ENCODE measurements at places on chromosomes 7 and 10.

DNA sequence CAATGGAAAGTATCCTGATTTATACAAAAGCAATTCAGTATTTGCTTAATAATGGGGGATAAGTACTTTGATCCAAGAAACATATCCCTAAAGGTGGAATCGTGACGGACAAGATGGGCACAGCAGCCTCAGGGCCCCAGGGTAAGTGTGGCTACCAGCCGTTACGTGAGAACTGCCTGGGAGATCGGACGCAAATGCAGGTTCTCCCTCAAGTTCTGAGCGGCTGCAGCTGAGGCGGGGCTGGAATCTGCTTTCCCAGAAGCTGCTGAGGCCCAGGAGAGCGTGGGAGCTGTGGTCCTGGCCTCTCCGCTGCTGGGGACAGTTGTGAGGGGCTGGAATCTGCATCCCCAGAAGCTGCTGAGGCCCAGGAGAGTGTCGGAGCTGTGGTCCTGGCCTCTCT is 13.5 kb downstream of the FOXL3 start:
- no peak for DNase-seq

GRCh38 chr7:156865493-156865892 is 27.5 kb downstream of the LMBR1 start:
- no peak for DNase-seq

DNA sequence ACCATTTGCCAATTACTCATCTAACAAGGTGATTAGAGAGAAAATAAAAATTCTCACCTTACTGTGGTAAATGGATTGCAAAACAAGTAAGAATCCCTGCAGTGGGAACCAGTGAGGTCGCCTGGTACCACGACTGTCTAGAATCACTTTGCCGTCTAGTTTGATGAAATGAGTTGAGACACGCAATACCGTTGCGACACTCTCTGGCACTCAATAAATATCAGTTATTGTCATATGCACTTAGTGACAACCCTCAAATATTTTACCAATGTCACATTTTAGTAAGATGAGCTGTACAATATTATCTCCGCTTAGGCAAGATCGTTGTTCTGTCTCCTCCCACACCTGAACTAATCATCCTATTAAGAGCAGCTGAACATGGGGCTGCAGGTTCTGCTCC is 114.4 kb upstream of the ADARB2 start:
- DNase-seq = no peak

DNA sequence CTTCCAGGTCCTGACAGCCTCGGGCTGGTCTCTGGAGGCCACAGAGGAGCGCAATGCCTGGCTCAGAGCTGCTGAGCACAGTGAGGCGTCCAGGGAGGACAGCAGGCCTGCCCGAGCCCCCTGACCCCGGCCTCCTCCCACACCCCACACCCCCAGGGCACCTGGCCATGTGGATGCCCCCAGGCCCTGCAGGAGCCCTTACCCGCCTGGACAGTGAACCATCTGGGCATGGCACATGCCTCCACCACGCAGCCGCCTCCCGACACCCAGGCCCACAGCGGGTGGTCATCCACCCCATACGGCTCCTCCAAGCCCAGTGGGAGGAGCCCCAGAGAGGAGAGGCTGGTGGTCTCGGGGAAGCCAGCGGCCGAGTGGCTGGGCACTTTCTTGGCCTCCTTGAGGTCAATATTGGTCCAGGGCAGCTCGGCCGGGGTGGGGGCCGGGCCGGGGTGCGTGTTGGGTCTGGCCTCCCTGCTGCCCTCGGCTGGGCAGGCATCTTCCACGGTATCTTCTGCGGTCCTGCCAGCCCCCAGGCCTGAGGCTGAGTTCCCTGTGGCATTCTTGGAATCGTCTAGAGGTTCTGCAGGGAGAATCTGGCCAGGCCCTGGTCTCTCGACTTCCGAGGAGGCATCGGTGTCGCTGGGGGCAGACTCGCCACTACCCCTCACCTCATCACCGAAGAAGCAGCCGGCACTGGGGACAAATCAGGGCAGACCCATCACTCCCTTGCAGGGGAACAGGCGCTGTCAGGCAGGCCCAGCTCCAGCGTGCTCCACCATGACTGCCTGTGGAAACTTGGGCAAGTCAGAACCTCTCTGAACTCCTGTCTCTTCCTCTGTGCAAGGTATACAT is 18.6 kb downstream of the TECPR1 start:
- no peak for DNase-seq

DNA sequence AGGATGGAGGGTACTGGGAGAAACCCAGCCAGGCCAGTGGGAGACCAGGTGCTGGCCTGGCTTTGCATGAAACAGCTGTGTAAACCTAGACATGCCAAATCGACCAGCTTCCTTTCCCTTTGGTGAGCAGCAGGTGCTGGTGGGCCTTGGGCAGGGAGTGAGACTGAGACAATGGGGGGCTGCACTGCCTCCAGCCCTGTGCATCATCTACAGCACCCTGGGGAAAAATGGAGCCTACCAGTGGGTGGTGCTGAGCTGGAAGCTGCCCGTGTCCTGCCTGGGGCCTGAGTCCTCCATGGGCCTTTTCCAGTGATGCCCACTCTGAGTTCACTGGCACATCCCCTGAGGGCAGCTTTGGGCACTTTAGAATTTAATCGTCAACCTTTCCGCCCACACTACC is 19.2 kb upstream of the DDC start:
- no peak for DNase-seq

DNA sequence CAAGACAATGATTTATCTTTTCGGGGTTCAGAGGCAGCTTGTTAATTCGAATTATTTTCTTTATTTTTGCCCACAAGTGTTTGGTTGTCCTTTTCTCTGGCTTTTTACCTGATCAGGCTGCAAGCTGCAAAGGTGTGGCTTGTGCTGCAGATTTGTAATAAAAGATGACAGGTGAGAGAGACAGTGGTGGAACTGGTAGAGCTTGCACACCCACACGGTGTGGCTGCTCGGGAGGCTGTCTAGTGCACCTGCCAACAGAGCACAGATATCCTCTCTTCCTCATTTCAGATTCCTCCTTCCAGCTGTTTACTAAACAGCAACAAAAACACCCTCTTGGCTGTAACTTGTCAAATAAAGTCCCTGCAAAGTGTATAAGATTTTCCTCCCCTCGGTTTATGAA is 9.2 kb downstream of the GJD4 start:
- DNase-seq = no peak

Data from NCI-H460 (cell line).